ENCODE measurements at places on chromosomes 4 and X.

GRCh38 chr4:107978716-107979451 is 10.8 kb upstream of the HADH start:
- no peak for DNase-seq

DNA sequence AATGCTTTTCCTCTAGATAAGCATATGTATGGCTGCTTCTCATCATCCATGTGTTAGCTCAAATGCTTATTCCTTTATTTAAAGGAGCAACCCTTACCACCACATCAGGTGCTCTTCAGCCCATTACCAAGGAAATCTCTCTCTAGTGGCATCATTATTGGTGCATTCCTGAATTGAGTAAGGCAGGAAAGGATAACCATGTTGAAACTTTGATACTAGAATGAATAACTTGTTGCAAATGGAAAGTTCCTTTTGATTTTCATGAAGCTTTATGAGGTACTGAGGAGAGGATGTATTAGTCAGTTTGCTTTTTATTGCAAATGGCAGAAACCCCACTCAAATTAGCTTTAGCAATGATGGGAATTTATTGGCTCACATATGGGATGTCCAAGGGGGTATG is 212.3 kb upstream of the FGF13 start:
- DNase-seq = no peak

GRCh38 chrX:145729635-145730034 is 88.0 kb upstream of the SLITRK2 start:
- DNase-seq = no peak

GRCh38 chr4:73410916-73411730 is 7.0 kb downstream of the ALB start:
- DNase-seq = no peak

GRCh38 chr4:3871181-3871852 is 105.1 kb downstream of the ADRA2C start:
- DNase-seq = no peak

GRCh38 chr4:146333895-146334262 is 119.5 kb downstream of the REELD1 start:
- no peak for DNase-seq

- peak; percentile 19 for DNase-seq
Observed at GRCh38 chr4:94641702-94642560, 115.8 kb upstream of the BMPR1B start.

DNA sequence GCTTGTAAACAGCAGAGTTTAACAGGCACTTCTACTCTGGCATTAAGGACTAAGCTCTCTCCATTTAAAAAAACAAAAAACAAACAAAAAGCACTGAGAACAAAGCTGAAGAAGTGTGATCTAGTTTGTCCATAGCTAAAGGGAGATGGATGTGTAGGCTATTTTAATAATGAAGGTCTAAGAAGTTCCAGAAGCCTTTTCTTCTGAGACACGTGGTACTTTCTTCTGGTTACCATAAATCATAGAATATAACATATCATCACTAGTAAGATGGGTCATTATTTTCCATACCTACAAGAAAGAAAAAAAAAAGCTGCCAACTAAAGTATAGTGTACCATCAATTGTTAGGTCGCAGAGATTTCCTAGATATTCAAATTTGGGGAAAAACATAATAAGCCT is 722 bp upstream of the NBDY start:
- no peak for DNase-seq

GRCh38 chr4:73259571-73260090 is 1.0 kb upstream of the ANKRD17 start:
- DNase-seq = peak; percentile 9

DNA sequence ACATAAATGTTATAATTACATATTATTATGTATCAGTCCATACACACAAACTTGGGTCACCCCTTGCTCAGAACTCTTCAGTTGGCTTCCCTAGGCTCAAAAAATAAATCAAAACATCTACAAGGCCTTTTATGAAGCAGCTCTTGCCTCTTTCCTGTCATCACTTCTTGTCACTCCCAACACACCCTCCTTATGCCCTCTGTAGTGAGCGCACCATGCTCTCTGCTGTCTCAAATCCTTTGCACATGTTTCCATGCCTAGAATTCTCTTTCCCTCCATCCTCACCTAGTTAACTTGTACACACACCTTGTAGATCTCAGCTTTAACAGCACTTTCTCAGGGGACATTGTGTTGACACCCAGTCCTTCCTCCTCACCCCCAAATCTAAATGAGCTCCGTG is 53.0 kb downstream of the ATP8A1 start:
- DNase-seq = no peak

DNA sequence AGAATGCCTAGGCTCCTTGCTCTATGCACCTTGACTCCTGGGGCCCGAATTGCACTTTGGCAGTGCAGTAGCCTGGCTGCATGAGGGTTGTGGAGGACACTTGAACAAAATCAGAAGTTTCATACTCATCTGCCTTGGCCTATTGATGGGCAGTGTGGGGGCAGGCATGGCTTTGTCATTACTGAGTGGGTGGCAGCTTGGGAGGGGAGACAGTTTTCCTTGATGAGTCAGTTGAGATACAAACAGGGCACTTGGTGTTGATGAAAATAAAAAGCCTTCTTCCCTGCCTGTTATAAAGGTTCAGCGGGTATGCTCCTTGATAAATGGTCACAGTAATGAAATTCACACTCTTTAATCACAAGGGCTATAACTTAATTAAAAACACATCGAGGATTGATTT is 126.8 kb upstream of the MAMLD1 start:
- no peak for DNase-seq

GRCh38 chr4:69653147-69653546 is at the start of gene UGT2A1:
Gene UGT2A1, minus strand, starts transcription at chr4:69653247. Its CDS starts 5,603 bp downstream, at chr4:69647644.
- DNase-seq = no peak

- DNase-seq = no peak
Observed at GRCh38 chrX:22648281-22648680, 351.5 kb upstream of the DDX53 start.

DNA sequence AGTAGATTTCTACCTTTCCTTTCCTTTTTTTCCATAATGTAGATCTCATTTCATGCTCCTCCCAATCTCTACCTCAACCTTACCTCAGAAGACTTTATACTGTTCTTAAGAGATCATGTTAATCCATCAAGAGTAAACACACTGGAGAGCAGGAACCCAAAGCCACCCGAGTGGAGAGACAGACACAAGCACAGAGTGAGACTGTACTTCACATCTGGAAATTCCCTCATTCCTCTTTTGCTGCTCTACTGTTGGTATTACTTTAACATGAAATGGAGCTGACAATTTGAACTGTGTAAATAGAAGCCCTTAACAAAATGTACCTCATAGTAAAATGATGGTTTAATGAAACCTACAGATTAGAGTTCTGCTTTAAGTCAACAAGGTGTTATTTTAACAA is 105.7 kb upstream of the RASGEF1B start:
- no peak for DNase-seq

DNA sequence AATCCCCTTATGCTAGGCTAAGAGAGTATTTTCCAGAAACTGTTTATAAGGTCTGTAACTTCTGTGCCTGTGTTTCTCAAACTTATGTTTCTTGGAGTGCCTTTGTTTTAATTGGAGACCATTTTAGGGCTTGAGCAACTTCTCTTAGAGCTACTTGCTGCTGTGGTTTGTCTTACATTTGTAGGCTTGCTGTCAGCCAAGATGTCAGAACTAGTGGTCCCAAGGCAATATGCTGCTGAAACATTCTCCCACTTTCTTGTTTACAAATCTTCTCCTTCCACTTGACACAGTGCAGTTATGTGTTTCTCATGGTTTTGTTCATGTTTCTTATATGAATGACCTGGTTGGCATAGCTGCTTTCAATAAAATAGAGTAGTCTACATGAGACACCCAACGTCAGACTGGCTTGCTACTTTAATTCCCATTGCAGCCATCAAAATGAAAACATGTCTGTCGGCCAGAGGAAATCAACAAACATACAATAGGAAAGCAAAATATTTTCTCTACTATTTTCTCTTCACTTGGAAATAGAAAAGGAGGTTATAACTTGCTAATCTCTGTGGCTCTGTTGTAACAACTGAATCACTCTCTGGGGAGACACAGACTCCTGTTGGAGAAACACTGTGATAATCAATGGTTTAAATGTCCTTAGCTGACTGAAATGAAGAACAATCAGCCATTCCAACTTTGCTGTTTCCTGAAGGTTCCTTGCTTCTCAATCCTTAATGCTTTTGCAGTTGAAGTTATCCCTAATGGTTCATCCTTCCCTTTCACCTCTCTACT is 426.4 kb downstream of the PDGFC start:
- no peak for DNase-seq

DNA sequence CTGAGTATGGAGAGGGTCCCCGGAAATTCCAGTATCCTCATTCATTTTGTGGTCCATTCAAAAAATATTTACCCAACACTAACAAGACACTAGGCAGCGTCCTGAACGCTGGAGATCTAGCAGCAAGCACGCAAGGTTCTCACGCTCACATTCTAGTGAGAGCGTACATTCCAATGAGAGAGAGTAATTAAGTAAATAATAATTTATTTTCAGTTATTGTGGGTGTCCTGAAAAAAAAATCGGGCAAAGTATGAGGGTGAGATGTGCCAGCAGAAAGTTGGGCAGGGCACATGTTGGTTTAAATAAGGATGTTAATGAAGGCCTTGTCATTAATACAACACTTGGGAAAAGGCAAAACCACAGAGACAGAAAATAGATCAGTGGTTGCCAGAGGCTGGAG is 4.0 kb upstream of the TMEM156 start:
- no peak for DNase-seq

- DNase-seq = peak; percentile 75
Observed at GRCh38 chr4:123412700-123413512, 16.3 kb downstream of the SPRY1 start.

DNA sequence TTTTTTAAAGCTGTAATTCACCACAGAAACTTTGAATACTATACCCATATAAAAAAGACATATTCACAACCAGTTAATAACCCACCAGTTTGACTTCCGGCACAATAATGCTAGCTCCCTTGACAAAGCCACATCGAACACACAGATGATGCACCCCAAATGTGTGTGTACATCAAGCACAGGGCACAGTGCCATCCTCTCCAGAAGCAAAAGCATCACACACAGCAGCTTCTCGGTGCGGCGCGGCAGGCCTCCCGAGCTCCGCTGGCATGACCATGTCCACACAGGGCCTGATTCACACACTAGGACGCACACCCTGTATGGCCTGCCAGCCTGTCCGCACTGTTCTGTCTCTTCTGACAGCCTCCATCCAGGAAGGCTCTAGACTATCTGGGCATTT is 88.0 kb downstream of the LEF1 start:
- no peak for DNase-seq

GRCh38 chrX:40035726-40036125 is 62.0 kb downstream of the BCOR start:
- no peak for DNase-seq

- DNase-seq = no peak
Observed at GRCh38 chr4:122278976-122279375, 99.8 kb upstream of the ADAD1 start.

DNA sequence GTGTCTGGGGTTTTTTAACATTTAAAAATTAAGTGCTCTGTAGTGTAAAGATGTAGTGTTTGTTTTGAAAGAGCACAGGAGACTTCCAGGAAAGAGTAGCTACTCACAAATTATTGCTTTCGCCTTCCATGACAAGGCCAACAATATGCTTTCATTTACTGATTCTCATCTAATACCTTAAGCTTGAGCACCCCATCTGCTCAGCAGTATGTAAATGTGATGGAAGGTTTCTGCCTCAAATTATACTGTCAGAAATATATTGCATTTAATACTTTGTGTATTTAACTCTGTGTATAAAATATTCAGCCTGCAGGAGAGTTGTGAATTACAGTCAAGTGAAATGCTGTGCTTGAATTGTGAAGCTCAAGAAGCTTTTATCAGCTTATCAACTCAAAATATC is 296.3 kb upstream of the ATOH1 start:
- DNase-seq = no peak

- DNase-seq = no peak
Observed at GRCh38 chrX:49661881-49662280, 33.9 kb downstream of the PAGE1 start.

DNA sequence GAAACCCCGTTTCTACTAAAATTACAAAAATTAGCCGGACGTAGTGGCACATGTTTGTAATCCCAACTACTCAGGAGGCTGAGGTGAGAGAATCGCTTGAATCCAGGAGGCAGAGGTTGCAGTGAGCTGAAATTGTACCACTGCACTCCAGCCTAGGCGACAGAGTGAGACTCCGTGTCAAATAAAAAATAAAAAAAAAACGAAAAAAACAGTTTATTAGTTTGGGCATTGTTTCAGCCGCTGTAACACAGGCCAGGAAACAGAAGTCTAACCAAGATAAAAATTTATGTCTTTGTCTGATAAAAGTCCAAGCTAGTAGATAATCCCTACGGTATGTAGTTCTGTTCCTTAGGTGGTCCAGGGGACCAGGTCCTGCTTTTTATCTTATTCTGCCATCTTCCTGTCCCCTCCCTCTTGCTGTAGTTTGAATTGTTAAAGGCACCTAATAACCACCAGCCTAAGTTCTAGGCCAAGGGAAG is 21.4 kb downstream of the USO1 start:
- no peak for DNase-seq

DNA sequence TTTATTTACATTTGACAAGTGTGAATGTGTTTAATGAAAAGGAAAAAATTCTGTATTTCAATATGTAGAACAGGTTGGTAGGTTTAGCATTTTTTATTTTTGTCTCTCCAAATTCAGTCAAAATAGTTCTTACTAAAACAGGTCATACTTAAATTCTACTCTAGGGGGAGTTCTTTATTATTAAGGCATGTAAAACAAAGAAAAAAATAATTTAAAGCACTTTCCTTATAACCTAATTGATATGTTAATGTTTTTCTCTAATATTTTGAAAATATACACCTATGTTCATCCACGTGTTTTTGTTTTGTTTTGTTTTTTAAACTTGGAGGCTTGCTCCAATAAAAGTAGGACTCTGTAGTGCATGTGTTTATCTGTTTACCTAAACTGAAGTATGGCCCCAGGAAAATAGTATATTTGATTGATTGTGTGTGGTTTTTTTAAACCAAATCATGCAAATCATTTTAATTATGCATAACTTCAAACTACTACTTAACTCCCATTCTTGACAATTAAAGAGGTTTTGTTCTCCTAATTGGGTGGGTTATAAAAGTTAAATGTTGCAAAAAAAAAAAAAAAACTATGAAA is 562.7 kb downstream of the RPA4 start:
- no peak for DNase-seq

- DNase-seq = no peak
Observed at GRCh38 chr4:67912080-67912479, 28.3 kb upstream of the TMPRSS11D start.

- no peak for DNase-seq
Observed at GRCh38 chr4:26053761-26054160, 139.7 kb downstream of the SMIM20 start.

GRCh38 chrX:15143050-15143824 is 126.6 kb downstream of the ASB9 start:
- peak; percentile 14 for DNase-seq

GRCh38 chr4:40953283-40954087 is 203.7 kb downstream of the NSUN7 start:
- DNase-seq = peak; percentile 27
